NCI-H774 (cell line): ENCODE measurements at places on chromosomes 2 and 18.

- peak; percentile 72 for DNase-seq
These were observed 20.4 kb downstream of the IFIH1 start for GRCh38 chr2:162297925-162298552.

DNA sequence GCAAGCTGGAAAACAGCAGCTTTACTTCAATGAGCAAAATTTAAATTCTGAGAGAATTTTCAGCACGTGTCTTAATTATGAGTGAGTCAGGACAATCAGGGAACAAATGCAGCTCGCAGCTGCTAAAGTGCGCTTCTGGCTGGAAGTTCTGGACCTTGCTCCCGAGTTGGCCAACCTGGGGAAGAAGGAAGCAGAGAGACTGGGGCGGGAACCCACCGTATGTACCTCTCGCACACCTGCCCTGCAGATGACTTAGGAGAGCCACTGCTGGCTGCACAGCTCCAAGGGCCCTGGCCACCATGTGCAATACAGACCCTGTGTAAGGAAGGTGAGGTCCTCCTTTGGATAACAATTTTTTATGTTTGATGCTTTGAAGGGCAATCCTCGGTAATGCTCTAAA, 42.4 kb downstream of the REEP1 start:
- DNase-seq, result no peak

DNA sequence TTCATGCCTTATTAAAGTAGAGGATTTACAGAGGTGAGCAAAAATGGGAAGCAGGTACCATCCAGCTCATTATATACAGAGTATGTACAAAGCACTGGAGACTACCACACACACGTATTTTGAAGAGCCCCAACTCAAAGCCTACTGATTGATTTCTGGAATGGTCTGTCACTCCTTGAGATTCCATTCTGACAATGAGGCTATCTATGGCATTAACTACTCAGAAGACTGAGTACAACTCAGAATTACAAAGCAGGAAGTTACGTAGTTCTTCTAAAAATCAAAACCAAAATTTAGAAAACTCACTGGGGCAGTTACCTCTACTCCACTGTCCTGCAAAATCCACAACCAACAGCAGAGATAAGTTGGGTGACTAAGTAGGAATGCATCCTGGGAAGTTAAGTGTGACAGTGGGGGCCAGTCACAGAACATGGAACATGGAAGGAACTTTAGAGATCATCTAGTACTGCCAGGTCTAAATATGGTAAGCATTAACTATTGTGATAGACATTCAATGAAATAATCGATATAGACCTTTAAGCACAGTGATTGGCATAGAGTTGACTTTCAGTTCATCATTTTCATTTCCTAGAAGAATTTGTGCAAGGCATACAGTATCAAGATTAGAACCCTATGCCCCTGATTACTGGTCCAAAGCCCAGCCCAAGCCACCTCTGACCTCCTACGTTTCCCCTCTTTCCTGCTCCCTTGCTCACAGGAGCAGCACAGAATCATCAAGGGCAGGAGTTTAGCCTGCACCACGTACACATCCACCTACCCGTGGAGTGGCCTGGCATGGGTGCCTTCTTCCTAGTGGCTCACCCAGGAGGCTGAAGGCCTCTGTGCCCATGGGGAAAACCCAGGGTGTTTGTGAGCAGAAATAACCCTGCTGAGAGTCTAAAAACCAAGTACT, 80.1 kb upstream of the FOSL2 start:
- DNase-seq, result no peak

GRCh38 chr2:151774506-151774905, 40.2 kb upstream of the NEB start:
- DNase-seq, result no peak

DNA sequence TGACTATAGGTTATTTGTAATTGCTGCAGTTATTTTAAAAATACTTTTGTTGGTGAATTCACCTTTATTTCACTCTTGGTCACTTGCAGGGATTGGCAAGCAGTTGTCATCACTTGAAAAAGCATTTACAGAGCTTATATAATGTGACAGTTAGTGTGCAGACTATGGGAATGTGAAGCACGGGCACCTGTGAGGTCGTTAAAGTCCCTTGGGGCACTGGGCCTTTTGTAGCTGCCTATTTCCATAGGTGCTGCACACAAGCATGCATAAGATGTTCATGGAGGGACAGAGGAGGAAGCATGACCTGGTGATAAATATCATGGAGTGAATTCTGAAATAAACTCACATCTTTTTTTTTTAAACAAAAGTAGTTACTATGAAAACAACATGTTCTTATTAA, 124.6 kb downstream of the ATP9B start:
- DNase-seq, result no peak

GRCh38 chr2:64212801-64213321, 68.6 kb upstream of the PELI1 start:
- no peak for DNase-seq

- no peak for DNase-seq
These were observed 52.1 kb downstream of the NCK2 start for GRCh38 chr2:105796791-105797190.
